ENCODE measurements at places on chromosomes 13 and 19.

- DNase-seq: no peak
Measured at GRCh38 chr13:110298505-110299282, 8.3 kb downstream of the COL4A1 start.

DNA sequence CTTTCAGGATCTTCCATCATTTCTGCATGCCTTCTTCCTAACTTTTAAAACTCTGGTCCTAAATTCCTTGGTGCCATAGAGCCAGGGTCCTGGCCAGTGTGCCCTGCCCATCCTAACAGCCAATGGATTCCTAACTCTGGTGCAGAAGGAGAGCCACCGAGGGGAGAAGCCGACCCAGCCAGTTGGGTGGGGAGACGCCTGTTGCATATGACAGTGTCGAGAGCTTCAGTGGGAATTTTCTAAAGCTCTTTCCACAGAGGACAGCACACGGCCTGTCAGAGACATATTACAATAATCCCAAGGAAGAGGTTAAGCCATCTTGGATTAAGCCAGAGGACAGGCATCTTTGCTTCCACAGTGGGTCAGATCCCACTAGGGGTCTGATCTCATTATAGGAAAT, 180.4 kb downstream of the ZNF536 start:
- no peak for DNase-seq

- DNase-seq: no peak
Measured at GRCh38 chr13:111472559-111473460, 152.4 kb downstream of the TEX29 start.

DNA sequence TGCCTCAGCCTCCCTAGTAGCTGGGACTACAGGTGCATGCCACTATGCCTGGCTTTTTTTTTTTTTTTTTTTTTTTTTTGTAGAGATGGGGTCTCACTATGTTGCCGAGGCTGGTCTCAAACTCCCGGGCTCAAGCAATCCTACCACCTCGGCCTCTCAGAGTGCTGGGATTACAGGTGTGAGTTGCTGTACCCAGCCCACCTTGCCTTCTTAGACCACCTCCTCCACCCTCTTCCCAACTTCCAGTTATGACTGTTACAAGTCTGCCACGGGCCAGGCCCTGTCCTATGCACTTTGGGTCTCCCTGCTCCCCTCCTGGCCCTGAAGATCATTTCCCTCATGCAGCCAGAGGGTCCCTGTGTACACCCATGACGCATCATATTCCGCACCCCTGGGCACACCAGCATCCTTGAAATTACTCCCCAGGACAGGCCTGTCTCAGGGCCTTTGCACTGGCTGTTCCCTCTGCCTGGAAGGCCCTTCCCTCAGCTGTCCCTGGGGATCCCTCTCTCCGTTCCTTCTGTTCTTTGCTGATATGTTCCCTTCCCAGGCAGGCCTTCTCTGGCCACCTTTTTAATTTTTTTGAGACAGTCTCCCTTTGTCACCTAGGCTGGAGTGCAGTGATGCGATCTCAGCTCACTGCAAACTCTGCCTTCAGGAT, 3.0 kb downstream of the LGALS4 start:
- DNase-seq: no peak

DNA sequence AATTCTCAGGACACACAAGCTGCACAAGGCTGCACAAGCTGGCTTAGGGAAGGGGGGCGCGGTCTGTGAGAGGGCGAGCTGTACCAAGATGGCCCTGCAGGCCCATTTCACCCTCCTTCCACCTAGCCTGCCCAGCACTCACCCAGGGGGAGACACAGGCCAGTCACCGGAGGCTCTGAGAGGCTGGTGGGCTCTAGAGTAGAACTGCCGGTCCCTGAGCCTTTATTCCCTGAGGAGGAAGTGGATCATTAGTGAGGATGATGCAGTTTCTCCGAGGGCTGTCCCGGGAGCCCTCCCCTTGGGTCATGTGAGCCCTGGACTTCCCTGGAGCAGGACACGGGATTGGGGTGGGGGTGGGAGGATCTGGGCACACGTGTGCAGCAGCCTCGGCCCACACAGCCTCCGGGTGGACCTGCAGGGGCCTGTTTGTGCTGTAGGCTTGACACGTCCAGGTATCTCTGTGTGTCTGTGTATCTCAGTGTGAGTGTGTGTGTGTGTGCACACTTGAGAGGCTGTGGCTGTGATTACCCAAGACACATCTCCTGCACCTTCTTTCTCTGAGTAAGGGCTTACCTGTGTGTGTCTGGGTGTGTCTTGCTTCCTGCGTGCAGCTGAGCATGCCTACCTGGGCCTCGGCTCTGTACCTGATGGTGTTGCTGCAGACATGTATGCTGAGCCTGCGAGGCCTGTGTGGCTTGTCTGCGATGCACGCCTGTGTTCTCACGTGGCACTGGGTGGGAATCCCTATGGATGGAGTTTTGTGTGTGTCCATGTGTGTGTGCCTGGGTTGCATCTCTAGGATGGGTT, at the start of gene ACP5:
Gene ACP5, minus strand, starts transcription at position 195 of the 807 bp plus-strand sequence. CDS start 328 bp downstream, outside the sequence.
- DNase-seq: no peak

GRCh38 chr13:73740666-73741065, 393.5 kb downstream of the KLF12 start:
- DNase-seq: no peak

DNA sequence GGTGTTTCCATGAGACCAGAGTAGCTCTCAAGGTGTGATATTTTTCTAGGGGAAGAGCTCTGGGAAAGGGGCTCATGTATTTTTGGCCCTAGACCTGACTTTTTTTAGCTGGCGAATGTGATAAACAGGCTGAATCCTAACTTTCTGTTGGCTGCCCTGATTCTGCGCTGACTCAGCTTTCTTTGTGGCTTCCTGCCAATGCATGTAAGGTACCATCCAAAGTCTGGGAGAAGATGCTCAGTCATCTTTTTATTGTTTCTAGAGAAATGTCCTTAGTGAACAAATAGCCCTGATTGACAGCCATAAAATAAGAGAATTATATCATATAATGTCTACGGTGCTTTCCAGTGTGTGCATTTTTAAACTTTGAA, 113.6 kb upstream of the MBNL2 start:
- DNase-seq: peak; percentile 30

DNA sequence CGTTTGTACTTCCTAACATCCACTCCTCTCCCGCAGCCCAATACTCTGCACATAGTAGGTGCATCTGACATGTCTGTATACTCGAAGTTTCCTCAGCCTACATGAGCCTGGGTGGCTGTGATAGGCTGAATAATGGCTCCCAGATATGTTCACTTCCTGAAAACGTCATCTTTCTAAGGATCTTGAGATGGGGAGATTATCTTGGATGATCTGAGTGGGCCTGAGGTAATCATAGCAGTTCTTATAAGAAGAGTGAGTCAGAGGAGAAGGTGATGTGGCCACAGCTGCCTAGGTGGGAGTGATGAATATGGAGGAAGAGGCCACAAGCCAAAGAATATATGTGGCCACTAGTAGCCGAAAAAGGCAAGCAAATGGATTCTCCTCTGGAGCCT, 84.2 kb downstream of the AKAP11 start:
- DNase-seq: no peak

GRCh38 chr13:105906746-105907145, 628.7 kb downstream of the EFNB2 start:
- DNase-seq: peak; percentile 2

DNA sequence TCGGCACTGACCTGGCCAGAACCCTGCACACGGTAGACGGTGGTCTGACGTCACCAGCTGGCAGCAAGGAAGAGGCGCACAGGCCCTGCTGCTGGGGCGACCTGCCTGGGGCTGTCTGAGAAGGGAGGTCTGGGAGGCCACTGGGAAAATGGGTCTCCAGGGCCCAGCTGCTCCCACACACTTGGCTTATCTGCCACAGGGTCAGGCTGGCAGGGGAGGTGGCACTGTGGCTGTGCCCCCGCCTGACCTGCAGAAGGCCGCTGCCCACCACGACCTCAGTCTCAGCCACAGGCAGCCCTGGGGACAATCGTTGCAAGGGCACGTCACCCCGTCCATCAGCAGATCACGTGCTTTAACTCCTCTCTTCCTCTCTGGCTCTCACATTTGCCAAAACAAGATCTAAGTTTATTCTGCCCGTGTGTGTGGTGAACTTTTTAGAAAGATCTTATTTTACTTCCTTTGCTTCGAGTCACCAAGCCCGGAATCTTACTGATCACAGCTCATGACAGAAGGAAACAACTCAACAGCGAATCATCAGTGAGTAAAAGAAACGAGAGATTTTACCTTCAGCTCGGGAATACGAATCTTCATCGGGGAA, 45.2 kb upstream of the RANBP3 start:
- DNase-seq: no peak

DNA sequence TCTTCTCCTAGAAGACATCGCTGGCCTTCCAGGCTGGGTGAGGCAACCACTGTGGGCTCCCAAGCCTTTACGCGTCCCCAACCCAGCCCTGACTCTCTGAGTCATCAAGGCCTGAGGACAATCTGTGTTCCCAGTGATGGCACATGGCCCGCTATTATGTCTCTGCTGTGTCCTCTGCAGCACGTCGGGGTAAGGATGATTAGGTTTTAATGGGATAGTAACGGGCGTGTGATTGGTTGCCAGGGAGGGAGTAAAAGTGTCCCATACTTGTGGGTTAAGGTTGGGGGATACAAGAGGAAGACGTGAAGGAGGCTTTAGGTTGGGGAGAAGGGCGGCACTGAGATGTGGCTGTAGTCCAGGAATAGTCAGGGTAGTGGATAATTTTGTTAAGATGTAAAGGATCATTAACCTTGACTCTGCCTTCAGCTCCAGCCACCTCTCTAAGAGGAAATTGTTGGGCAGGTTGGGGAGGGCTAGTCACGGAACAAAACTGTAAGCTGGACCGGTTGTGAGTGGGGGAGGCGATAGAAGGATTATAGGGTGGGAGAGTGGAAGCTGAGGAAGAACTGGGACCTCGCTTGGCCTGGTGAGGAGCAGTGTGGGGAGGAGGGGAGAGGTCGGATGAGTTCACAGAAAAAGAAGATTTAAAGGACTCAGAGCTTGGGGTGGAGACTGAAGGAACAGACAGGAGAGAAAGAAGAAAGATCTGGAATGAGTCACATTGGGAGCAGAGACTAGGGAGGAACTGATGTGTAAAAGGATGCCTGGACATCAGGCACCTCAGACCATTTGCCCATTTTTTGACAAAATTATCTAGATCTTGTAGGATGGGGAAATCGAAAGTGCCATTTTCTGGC, 27.9 kb upstream of the IGFL1 start:
- DNase-seq: no peak

GRCh38 chr19:3365836-3366752, at the start of gene NFIC:
Gene NFIC (plus strand): TSS chr19:3366583. CDS start chr19:3366637, 54 bp downstream.
- peak; percentile 85 for DNase-seq

GRCh38 chr19:664913-665443, 2.0 kb upstream of the RNF126 start:
- peak; percentile 88 for DNase-seq

DNA sequence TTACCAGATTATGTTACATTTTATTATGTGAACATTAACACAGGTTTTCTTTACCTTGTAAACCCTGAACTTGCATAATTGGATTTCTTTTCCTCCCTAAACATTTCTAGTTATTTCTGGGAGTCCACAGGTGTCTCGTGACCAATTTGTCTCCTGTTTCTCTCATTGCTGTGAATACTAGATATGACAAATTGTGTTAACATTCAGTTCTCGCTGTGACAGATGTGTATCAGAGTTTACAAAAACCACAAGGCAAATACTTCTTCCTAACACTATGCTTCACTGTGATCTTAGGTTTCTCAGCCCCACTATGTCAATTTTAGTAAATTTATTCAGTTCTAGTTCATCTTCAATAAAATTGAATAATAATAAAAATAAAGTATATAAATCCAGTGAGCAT, 1554.9 kb downstream of the EFNB2 start:
- no peak for DNase-seq

DNA sequence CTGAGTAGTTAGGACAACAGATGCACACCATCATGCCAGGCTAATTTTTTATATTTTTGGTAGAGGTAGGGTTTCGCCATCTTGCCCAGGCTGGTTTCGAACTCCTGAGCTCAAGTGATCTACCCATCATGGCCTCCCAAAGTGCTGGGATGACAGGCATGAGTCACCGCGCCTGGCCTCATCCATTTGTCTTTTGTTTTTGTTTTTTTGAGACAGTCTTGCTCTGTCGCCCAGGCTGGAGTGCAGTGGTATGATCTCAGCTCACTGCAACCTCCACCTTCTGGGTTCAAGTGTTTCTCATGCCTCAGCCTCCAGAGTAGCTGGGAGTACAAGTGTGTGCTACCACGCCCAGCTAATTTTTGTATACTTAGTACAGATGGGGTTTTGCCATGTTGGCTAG, 57.0 kb downstream of the DNM2 start:
- no peak for DNase-seq

DNA sequence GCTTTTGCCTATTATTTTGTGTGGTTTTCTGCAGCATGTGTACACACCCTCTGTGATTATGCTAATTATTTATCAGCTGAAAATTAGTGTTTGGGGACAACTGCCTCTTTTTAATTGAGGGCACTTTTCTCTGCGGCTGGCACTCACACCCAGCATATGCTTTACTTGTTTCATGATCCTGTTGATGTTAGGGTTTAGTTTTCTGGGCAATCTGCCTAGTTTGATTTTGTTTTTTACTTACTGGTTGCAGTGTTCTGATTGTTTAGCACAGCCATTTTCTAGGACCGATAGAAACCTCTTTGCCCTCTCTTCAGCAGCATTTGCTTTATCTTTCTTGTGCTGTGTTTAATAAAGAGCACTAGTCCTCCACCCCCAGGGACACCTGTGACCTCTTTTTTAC, 161.6 kb downstream of the PAN3 start:
- DNase-seq: no peak

GRCh38 chr13:27826379-27827353, 34.4 kb downstream of the GSX1 start:
- DNase-seq: peak; percentile 77

GRCh38 chr19:7349231-7349591, 474 bp downstream of the ARHGEF18 start:
- DNase-seq: no peak

- no peak for DNase-seq
Measured at GRCh38 chr13:50144246-50145160, 129.3 kb downstream of the KCNRG start.

GRCh38 chr19:56966225-56966696, 125.7 kb upstream of the PEG3 start:
- peak; percentile 23 for DNase-seq

DNA sequence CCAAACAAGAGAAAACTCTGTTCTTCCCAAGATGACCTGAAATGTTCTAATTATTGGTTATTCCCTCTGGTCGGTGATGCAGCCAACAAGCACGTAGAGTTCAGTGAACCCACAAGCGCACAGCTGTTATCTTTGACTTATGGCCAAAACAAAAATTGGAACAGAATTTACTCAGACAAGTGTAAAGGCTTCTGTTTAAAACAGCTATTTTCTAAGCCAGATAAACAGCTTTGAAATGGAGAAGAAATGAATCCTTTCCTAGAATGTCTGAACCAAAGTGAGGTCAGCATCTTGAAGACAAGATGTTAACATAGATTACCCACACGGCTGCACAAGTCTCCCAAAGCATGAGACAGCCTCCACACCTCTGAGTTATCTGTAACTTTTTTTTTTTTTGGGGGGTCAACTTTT, 669.2 kb downstream of the DIAPH3 start:
- DNase-seq: peak; percentile 22

- DNase-seq: no peak
Measured at GRCh38 chr19:41552558-41552957, 23.4 kb upstream of the CEACAM21 start.

GRCh38 chr19:30144242-30144758, 202.3 kb downstream of the URI1 start:
- DNase-seq: no peak
